Posterior vena cava (tissue), 2 donors: ENCODE measurements at places on chromosomes 12 and 14.

GRCh38 chr14:34018564-34019244 lies 67.8 kb upstream of the EGLN3 start:
- no peak for DNase-seq

GRCh38 chr12:76137606-76138005 lies 53.1 kb upstream of the NAP1L1 start:
- DNase-seq = no peak

GRCh38 chr14:104438166-104438887 lies 141.2 kb upstream of the C14orf180 start:
- DNase-seq = peak; percentile 57

DNA sequence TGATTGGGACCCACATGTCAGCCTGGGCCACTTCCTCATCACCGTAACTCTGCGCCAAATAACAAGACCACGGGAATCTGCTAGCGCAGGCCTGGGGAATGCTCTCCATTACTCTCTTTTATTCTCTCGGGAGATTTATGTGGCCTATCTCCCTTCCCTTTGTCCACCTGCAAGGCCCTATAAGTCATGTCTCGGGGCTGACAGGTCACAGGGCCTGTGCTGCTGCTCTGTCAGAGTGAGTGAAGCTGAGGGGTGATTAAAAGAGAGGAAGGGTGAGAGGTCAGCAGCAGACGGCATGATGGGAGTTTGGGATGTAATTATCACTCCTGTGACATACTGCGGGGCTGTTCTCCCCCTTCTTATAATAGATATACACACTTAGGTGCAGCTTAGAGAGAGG lies 26.2 kb upstream of the GPATCH2L start:
- DNase-seq = peak; percentile 47

GRCh38 chr14:92511453-92512238 lies 1.9 kb upstream of the RIN3 start:
- no peak for DNase-seq

DNA sequence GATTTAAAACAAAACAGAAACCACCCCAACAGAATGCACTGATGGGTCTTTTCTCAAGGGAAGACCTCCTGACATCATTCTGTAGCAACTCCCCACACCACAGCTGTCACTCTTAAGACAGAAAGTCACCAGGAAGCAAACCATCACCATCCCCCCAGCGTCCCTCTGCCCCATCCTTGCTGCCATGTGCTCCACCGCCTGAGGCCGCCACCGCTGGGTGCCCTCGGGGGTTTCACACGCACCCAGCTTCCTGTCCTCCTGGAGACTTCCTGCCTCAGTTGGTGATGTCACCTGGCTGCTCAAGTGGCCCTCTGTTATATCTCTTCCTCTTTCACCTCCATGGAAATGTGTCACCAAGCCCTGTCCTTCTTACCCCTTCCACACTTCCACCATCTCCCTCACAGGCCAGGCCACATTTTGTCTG lies 71.4 kb upstream of the GPR68 start:
- DNase-seq = no peak

- DNase-seq = peak; percentile 75
Observed at GRCh38 chr14:64807551-64807950, 72.2 kb downstream of the SPTB start.
